ENCODE measurements at places on chromosomes 5 and 9.

DNA sequence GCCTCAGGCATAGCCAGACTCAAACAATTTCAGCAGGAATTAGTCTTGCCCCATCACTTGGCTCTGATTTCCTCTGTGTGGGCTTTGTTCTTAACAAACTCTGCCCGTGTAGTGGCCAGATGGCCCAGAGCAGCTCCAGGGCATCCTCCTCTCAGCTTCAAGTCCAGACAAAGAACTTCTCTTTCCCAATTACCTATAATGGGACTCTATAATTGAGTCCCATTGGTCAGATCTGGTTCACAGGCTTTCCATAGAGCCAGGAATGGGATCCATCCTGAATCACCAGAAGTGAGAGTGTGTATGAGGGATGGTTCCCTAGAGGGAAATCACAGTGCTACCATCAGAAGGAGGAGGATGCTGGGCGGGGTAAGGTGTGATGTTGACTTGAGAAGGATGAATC, 515.8 kb downstream of the KIF4B start:
- DNase-seq: no peak

DNA sequence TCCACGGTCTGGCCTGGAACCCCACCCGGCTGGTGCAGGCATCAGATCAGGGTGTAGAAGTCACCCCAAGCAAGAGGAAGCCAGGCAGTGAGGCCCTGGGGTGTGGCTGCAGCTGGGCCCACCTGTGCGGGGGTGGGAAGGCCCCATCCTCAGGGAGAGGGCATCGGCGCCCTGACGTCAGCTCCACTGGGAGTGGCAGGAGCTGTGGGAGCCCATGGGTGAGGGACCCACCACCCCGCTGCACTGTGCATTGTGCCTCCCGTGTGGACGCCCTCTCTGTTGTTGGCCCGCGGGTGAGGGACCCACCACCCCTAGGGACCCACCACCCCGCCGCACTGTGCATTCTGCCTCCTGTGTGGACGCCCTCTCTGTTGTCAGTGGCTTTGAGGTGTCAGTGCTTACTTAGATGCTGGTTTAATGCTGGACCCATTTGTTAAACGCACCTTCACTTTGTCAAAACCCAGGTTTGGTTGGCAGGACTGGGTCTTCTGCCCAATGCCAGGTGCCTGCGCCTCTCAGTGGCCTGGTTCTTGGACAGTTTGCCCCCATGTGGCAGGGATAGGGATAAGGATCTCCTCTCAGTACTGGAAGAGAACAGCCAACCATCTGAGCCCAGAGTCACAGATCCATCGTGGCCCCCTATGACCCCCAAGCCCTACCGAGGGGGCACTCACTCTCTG, 6.9 kb upstream of the EXOC3 start:
- DNase-seq: no peak

DNA sequence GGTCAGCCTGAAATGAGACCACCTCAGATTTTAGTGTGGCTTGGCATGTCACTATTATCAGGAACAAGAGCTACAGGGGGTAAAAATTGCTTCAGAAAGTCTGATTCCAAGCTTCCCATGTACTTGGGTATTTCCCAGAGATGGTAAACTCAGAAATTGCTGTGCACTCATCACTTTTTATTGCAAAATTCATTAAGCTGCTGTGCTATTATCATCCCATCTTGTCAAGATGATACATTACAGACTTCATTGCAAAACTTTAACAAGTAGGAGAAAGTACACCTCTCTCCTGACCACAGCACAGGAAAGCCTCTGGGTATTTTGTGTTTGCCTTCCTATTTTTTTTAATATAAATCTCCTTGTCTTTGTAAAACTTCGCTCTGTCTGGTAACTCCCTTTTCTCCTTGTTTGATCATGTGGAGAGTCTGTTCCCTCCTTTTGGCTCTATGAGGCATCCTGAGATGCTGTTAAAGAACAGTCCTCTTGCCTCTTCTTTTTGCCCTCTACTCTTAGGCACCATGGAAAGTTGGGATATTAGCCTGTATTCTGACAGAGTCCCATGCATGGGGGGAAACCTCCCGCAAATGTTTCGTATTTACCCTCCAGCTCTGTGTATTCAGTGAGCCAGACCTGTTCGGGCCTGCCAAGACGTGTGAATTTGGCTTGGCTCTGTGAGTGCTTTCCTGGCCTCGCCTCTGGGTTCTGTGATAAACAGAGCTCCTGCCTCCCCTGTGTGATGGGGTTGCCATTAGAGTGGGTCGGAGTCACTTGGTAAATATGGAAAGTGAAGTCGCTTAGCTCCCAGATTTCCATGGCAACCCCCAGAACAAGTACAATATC, 260.7 kb downstream of the NR3C1 start:
- DNase-seq: no peak

DNA sequence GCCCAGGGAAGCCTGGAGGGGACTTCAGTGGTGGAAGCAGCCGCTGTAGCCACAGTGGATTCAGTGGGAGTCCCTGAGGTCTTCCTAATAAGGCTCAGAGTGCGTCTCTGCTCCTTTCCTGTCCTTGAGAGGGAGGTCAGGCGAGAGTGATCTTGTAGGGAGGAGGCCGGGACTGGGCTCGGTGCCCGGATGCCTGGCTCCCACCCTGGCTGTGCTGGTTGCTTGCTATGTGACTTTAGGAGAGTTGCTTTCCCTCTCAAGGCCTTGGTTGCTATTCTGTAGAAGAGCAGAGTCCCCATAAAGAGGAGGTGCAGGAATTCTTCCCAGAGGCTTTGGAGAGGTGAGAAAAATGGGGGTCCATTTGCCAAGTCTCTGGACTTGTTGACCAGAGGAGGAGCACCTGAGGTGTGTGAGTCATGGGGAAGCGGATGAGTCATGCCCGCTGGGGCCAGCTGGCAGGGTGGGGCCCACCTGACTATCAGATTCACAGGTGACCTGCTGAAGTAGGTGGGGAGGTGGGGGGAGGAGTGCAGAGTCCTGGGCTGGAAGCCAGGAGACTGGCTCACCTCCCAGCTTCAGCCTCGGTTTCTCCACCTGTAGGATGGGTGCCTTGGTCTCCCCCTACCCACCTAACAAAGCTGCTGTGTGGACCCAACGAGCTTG, 13.8 kb downstream of the GSN start:
- DNase-seq: peak; percentile 66

- no peak for DNase-seq
Measured at GRCh38 chr9:130487500-130487899, 42.7 kb downstream of the ASS1 start.

GRCh38 chr5:62197697-62198096, 108.3 kb upstream of the KIF2A start:
- no peak for DNase-seq

DNA sequence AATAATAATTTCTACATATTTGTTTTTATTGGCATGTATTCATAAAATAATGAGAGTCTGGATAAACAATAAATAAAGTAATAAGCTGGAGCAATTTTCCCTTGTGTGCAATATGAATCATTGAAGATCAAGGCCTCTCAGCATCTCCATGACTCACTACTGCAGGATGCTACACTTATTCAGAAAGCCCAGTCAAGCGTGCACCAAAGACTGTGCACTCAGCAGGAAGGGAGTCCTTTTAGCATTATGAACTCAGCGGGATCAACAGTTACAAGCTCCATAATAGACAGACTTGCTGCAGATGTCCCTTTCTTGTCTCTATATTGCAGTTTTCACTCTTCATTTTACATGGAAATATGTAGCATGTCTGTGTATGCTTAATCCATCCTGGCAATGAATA, 485.3 kb downstream of the CDH9 start:
- peak; percentile 42 for DNase-seq

- DNase-seq: peak; percentile 94
Measured at GRCh38 chr5:176388444-176389134, at the start of the genes HIGD2A and NOP16. Gene HIGD2A (plus strand): TSS chr5:176388751. CDS start chr5:176388820, 69 bp downstream. Gene NOP16 (minus strand): TSS chr5:176388598. CDS start chr5:176388539, 59 bp downstream.

GRCh38 chr5:131064669-131065371, 100.2 kb downstream of the HINT1 start:
- no peak for DNase-seq

GRCh38 chr5:2914022-2914661, 162.7 kb upstream of the IRX2 start:
- DNase-seq: no peak

DNA sequence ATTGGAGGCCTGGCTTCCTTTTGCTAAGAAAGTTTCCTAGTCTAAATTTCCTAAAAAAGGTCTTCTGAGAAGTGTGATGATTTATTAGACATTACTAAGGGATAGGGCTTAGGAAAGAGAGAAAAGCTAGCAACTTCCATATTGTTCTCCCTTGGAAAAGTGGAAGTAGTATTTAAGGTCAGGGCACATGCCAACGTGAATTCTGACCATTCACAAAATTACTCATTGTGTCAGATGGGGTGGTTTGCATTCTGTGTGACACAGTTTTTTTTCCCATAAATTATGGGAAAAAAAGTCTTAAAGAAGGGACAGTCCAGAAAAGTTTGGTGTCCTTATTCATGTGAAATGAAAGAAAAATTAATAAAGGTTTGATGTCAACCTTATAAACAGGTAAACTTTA, 110.0 kb upstream of the ARRDC3 start:
- no peak for DNase-seq

DNA sequence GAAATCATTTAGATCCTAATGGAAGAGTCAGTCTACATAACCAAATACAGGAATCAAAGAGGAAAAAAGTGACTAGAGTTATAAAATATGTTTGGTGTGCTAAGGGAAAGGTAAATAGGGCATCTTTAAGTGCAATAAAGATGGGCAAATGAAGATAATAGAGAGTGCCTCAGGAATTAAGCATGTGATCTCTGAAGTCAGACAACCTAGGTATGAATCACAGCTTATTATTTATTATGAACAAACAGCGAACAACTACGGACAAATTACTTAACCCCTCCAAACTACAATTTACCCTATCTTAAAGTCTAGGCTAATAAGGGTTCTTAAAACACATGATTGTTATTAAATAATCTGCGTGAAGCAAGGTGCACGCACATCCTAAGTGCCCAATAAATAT, 910.2 kb upstream of the DMAC1 start:
- DNase-seq: no peak

DNA sequence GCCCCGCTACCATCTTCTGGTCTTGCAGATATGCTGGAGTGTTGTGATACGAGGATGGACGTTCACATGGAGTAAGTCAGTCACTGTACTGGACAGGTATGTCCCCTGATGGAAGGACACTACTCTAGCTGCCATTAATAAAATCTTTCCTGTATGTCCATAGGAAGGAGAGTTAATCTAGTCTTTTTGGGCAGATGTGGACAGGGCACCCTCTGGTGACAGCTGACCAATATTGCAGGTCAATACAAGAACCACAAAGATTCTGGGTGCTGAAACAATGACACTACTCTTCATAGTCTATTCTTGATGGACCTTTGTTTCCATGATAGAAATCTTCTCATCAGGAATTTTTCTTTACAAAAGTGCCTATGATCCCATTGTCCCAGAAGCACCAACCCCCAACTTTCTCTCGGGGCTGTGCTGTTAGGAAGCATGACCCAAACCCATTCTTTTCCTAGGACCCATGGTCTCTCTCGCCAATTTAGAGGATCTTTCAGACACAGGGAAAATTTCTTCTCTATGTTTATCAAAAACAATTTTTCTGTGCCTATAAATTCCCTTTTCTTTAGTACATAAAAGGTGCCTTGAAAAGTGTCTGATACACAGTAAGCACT, 376.9 kb downstream of the DTWD2 start:
- DNase-seq: no peak

GRCh38 chr9:102101723-102102122, 363.3 kb upstream of the GRIN3A start:
- DNase-seq: no peak

DNA sequence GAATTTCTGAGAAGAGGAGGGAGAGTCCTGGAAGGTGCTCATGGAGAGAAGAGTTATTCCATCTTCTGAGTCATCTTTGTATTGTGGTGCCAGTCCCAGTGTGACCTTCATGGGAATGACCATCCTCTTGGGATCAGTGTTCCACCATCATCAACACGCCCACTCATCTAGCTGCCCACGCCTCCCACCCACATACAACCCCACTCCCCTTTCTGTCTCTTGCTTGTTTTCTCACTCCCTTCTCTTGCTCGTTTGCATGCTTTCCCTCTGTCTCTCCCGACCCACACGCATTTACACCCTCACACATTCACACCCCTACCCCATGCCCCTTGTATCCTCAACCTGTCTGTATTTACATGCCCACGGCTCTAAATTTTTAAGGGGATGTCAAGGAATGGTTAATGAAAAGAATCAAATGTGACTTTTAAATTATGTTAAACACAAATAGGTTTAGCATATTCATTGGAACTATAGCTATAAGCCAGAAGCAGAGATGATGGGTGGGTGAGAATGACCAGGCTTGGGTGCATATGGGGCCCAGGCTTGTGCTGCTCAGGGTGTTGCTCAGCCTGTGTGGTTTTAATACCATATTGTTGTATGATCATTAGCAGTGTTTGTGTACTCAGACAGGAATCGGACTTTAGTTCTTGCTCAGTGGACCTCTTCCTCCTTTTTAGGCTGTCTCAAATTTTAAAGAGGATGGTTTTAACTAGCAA, 160.4 kb downstream of the ARHGAP26 start:
- DNase-seq: no peak

GRCh38 chr5:58842852-58843251, 260.0 kb downstream of the RAB3C start:
- no peak for DNase-seq

GRCh38 chr5:17634160-17634559, at the start of gene TAF11L14:
Gene TAF11L14 (plus strand): TSS chr5:17634460.
- DNase-seq: no peak

GRCh38 chr5:40503439-40503838, 176.3 kb upstream of the PTGER4 start:
- no peak for DNase-seq

- no peak for DNase-seq
Measured at GRCh38 chr5:112491257-112491656, 72.2 kb upstream of the EPB41L4A start.
